Sigmoid colon (tissue), 7 donors: ENCODE measurements at places on chromosomes 13 and 19. TPM values are rescaled to one million over a fixed set of nuclear protein-coding genes. Genes with fewer than 3 reads are reported as not detected.
A peak's percentile ranks its signal among the peaks of the same experiment; 100 is the strongest.

The PNMA8A gene
- total RNA-seq: 5.3 TPM

- no peak for DNase-seq
Measured at GRCh38 chr13:66214467-66214866, 1015.7 kb downstream of the PCDH9 start.

The TMEM272 gene
- under 0.01 TPM for total RNA-seq

- no peak for DNase-seq
Measured at GRCh38 chr13:99749271-99750019, 222.1 kb downstream of the ZIC5 start.

DNA sequence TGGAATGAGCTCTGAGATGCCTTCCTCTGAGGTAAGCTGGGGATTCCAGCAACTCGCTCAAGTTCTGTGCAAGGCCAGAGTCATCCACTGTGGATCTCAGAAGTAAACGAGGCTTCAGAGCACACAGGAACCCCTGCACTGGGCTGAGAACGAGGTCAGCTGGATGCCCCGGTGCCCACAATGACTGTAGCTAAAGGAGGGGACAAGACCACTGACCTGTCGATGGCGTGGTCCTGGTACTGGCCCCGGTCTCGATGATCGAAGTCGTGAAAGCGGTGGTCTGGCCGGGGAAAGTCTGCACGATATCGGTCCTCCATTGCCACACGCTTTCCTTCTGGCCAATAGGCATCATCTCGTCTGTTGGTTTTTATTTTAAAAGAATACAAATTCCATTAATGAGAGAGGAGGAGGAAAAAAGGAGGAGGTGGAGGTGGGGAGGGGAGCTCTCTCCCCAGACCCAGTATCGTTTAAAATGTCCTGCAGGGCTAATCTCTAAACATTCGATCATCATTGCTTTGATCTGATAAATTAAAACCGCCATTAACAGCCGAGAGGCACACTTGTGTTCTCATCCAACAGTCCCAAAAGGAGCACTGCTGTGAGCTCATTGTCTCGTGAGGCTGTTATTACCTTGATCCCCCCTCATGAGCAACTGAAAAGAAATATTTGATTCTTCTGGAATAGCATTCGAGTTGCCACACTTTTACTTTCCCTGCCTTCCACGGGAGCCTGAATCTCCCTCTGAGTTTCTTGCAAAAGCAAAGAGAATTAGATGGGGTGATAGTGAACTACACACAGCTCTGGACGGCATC is 25.0 kb upstream of the TINCR start:
- DNase-seq: no peak

The ABCA7 gene
- total RNA-seq: 20.5 TPM

DNA sequence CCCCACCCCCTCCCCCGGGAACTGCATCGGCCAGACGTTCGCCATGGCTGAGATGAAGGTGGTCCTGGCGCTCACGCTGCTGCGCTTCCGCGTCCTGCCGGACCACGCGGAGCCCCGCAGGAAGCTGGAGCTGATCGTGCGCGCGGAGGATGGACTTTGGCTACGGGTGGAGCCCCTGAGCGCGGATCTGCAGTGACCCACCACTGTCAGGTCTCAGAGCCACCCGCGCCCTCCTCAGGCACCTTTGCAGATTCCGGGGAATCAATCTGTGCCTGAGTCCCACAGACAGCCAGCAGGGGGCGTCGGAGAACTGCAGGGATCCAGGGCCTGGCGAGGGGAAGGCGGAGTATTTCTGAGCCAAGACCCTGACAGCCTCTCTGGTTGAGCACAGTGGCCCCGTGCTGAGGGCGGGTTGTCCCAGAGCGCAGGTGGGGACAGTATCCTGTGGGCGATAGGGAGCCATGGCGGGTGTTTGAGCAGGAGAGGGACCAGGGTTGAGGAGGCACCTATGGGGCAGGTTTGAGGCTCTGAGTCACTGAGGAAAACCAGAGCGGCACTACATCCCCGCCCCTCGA is 30.4 kb upstream of the CYP4F8 start:
- peak; percentile 77 for DNase-seq
